Activated naive CD8-positive, alpha-beta T cell treated with anti-CD3 and anti-CD28 coated beads, Interleukin-2, amount 10 ng/mL, durations not matched to agents 7 days and 5 days (primary cell): ENCODE measurements at places on chromosomes 6 and 20. TPM values are rescaled to one million over a fixed set of nuclear protein-coding genes. Genes with fewer than 3 reads are reported as not detected.

ZNF343 gene
- total RNA-seq = 12.0 TPM

DNA sequence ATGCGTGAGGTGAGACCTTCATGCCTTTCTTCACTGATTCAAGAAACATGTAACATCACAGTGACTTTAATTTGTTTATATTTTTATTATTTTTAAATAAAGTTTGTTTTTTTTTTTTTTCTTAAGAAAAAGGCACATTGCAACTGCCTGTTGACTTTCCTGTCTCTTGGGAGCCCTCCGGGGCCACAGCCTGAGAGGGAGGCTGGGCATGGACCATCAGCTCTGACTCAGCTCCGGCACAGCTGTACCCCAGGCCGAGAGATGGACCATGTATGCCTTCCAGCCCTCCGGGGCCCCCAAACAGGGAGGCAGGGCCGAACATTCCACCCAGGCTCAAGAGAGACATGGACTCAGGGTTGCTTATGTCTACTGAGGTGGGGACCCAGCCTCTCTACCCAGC lies 99.9 kb downstream of the NFATC2 start:
- no peak for DNase-seq
- H3K4me1 ChIP-seq = peaks cover 37% of the 10 kb centered on the region
- H3K36me3 ChIP-seq = peaks cover 44% of the 10 kb centered on the region
- no peak overlapping the region for H3K4me3 ChIP-seq

LY6G6C gene
- not detected for total RNA-seq

DNA sequence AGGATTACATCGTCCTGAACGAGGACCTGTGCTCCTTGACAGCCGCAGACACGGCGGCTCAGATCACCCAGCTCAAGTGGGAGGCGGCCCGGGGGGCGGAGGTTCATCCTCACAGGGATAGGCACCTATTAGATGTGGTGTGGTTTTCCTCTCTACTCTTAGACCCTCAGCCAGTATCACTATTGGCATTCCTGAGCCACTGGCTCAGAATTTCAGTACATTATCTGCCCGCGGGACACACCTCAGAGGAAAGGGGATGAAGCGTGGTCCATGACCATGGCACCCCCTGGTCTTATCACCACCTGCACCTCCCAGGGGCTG lies 34.6 kb upstream of the HLA-G start:
- H3K27me3 ChIP-seq = peaks cover 58% of the 10 kb centered on the region
- H3K4me1 ChIP-seq = peaks cover 12% of the 10 kb centered on the region
- H3K4me3 ChIP-seq = peak overlapping the region; percentile 88
- H3K27ac ChIP-seq = no peak overlapping the region
- no peak for DNase-seq
- H3K36me3 ChIP-seq = no peaks in the 10 kb centered on the region

RAB23 gene
- 1.9 TPM for total RNA-seq

DNA sequence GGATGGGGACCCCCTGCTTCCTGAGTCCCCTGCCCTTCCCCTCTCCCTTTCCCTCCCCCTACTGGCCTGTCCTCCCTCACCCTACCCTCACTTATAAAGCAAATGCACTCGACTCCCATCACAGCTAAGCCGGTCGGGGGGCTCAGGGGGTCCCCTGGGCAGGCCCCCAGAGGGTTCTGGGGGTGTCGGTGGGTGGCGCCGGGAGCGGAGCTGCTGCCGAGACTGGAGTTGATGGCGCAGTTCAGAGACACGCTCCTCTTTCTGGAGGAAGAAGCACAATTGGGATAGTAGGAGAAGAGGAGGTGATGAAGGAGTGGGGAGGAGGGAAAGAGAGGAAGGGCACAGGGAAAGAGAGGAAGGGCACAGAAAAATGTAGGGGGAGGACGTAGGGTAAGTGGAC lies 18.5 kb downstream of the OR2H2 start:
- DNase-seq = no peak
- no peaks in the 10 kb centered on the region for H3K27me3 ChIP-seq
- H3K27ac ChIP-seq = no peak overlapping the region
- H3K4me3 ChIP-seq = no peak overlapping the region
- H3K36me3 ChIP-seq = no peaks in the 10 kb centered on the region

DNA sequence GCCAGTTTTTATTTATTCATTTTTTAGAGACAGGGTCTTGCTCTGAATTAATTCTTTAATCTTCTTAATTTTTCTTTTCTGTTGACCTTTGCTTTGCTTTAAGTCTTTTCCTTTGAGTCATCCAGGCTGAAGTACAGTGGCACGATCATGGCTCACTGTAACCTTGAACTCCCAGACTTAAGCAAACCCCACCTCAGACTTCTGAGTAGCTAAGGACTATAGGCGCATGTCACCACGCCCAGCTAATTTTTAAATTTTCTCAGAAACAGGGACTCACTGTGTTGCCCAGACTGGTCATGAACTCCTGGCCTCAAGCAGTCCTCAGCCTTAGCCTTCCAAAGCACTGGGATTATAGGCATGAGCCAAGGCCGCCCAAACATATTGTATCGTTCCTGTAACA lies 71.3 kb upstream of the GNRH2 start:
- H3K4me3 ChIP-seq = no peak overlapping the region
- no peaks in the 10 kb centered on the region for H3K4me1 ChIP-seq
- peaks cover 14% of the 10 kb centered on the region for H3K36me3 ChIP-seq
- H3K27me3 ChIP-seq = no peaks in the 10 kb centered on the region
- H3K27ac ChIP-seq = no peak overlapping the region

CALHM4 gene
- not detected for total RNA-seq

- peaks cover 30% of the 10 kb centered on the region for H3K36me3 ChIP-seq
- H3K4me3 ChIP-seq = no peak overlapping the region
- no peak for DNase-seq
- no peaks in the 10 kb centered on the region for H3K27me3 ChIP-seq
These were observed 67.1 kb downstream of the ESF1 start for GRCh38 chr20:13717631-13718044.

NKX2-4 gene
- total RNA-seq = not detected

DNA sequence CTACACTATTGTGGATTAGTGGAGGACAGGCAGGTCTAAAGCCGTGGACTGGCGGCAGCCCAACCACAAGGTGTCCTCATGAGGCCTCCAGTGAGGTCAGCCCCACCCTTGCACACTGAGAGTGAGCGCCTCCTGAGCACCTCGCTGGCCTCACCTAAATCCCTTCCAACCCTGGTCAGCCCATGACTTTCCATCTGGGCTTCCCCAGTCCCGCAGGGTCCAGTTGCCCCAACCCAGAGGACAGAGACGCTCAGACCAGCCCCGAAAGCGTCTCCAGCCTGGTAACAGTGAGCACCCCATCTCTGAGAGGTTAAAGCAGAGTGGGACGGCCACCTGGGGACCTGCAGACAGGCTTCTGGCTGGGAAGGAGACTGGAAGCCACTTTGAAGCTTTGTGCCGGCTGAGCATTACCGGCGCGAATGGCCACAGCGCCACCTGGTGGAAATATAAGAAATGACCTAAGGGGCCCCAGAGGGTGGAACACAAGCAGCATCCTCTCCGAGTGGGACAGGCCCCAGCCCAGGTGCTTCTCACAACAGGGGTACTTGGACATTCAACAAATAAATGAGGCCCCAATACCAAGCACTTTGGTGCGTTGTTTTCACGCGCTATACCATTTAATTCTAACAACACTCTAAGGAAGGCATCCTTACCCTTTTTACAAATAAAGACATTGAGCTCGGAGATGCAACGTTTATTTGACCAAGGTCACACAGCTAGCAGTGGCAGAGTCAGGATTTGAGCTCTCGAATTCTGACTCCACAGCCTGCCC lies 65.7 kb upstream of the TOP1 start:
- peaks cover 11% of the 10 kb centered on the region for H3K4me1 ChIP-seq
- peaks cover 9% of the 10 kb centered on the region for H3K27me3 ChIP-seq
- DNase-seq = peak; percentile 79
- H3K36me3 ChIP-seq = no peaks in the 10 kb centered on the region
- H3K27ac ChIP-seq = no peak overlapping the region

DNA sequence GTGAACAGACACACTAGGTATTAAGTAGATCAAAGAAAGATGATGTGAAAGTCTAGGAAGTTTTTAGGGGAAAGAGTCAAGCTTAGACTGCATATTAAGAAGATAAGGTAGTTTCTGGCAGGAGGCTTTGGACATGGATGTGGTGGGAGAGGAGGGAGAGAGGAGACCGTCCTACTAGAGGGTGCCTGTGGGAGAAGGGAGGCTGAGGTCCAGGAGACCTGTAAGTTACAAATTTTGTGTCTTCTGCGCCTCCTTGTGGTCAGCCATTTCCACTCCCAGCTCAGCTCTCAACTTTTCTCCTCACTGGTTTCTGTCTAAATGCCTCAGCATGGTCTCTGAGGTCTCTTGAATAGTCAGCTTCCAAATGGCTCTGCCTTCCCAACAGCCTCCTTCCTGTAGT lies 193.5 kb downstream of the UNC5CL start:
- peaks cover 25% of the 10 kb centered on the region for H3K27me3 ChIP-seq
- no peak overlapping the region for H3K27ac ChIP-seq
- DNase-seq = no peak
- peaks cover 5% of the 10 kb centered on the region for H3K4me1 ChIP-seq
- no peaks in the 10 kb centered on the region for H3K36me3 ChIP-seq

DNA sequence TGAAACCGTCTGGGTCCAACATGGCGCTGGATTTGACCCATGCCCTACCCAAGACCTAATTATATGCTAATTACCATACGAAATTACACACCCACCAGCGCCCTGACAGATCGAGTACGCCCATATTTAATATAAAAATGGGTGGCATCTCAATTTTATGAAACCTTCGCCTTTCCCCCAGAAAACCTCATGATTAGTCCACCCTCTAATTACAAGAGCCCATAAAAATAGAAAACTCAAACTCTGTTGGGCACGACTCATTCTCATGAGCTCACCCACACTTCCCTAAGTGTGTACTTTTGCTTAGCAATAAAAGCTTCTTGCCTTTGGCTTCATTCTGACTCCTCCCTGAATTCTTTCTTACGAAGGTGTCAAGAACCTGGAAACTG lies 136.4 kb downstream of the OR2B2 start:
- no peaks in the 10 kb centered on the region for H3K36me3 ChIP-seq
- H3K4me3 ChIP-seq = no peak overlapping the region

DNA sequence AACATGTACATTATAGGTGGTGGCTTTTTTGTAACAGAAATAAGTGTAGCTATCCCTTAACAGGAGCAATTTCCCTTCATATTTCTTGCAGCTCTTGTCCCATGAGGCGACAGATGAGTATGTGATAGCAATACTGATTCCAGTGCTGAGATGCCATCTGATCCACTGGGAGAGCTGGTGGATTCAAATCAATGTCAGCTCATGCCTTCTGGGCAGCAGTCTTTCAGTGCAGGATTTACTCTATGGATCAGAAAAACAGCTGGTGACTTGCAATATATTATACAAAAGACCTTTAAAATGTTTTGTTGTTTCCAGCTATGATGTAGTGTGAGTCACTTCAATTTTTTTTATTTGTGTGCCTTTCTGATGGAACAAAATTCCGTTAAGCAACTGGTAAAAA lies 259.9 kb upstream of the SASH1 start:
- H3K4me1 ChIP-seq = no peaks in the 10 kb centered on the region
- no peaks in the 10 kb centered on the region for H3K27me3 ChIP-seq
- no peak overlapping the region for H3K27ac ChIP-seq
- no peak for DNase-seq
- no peak overlapping the region for H3K4me3 ChIP-seq

ZBP1 gene
- total RNA-seq = 27.5 TPM

SLC22A23 gene
- total RNA-seq = 1.2 TPM

ZNF334 gene
- total RNA-seq = 2.1 TPM

MDN1 gene
- total RNA-seq = 58.2 TPM

GRCh38 chr20:11168026-11168425 lies 494.2 kb upstream of the JAG1 start:
- H3K36me3 ChIP-seq = no peaks in the 10 kb centered on the region
- no peak overlapping the region for H3K27ac ChIP-seq
- DNase-seq = no peak
- no peaks in the 10 kb centered on the region for H3K27me3 ChIP-seq
- no peak overlapping the region for H3K4me3 ChIP-seq
- H3K4me1 ChIP-seq = no peaks in the 10 kb centered on the region

PBOV1 gene
- not detected for total RNA-seq

GRCh38 chr6:115270953-115271352 lies 789.7 kb downstream of the FRK start:
- no peaks in the 10 kb centered on the region for H3K27me3 ChIP-seq
- no peaks in the 10 kb centered on the region for H3K36me3 ChIP-seq
- H3K27ac ChIP-seq = no peak overlapping the region
- no peaks in the 10 kb centered on the region for H3K4me1 ChIP-seq

SEMG2 gene
- not detected for total RNA-seq

DNA sequence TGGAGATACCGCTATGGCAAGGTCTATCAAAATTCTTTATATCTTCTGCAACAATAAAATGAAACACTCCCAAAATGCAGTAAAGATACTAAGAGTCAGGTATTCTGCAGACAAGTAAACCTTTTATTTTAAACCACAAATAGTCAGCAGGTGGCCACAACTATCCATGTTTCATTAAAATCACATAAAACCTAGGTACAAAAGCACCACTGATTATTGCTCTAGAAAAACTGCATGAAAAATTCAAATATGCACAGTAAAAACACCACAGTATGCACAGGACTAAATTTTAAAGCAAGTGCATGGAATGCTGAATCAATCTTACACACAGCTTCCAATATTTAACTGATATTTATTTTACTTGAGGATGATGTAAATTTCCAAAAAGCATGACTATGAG lies 33.3 kb downstream of the HMGN3 start:
- DNase-seq = no peak
- no peak overlapping the region for H3K4me3 ChIP-seq
- peaks cover 11% of the 10 kb centered on the region for H3K36me3 ChIP-seq
- no peaks in the 10 kb centered on the region for H3K4me1 ChIP-seq
- no peak overlapping the region for H3K27ac ChIP-seq

- peaks cover 5% of the 10 kb centered on the region for H3K4me1 ChIP-seq
- DNase-seq = no peak
- H3K4me3 ChIP-seq = no peak overlapping the region
- H3K36me3 ChIP-seq = peaks cover 44% of the 10 kb centered on the region
- H3K27ac ChIP-seq = no peak overlapping the region
These were observed 141.6 kb upstream of the AKAP12 start for GRCh38 chr6:151098166-151098565.

DNA sequence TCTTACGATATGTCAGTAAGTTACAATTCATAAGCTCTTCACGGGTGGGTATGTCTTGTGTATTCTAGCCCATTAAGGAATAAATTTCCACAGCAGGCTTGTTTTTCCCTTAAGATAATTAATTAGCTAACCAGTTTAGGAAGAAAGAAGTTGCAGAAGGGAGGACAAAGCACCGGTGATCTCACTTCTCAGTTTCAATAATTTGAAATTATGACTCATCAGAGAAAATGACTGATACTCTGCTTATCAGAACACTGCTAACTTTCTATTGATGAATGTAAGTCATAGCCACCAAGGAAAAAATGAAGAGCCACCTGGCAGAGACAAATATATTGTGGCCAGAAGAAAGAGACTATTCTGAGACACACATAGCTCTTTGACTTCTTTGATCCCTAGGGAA lies 35.0 kb upstream of the ENTPD6 start:
- no peaks in the 10 kb centered on the region for H3K4me1 ChIP-seq
- DNase-seq = no peak
- no peak overlapping the region for H3K27ac ChIP-seq
- peaks cover 3% of the 10 kb centered on the region for H3K27me3 ChIP-seq

DNA sequence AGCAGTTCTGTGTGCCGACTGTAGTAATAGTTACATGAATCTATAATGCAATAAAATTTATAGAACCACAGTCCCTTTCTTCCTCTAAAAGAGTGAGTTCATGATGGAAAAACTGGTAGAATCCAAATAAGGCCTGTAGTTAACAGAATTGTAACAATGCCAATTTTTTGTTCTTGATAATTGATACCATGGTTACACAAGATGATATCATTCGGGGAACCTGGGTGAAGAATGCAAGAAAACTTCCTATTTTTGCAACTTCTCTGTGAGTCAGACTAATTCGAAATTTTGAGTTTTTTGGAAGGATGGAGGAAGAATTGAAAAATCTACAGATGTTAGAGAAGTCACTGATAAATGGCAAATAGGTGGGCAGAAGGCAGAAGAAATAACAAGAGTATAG lies 381.8 kb downstream of the CDKAL1 start:
- H3K27ac ChIP-seq = no peak overlapping the region
- H3K4me1 ChIP-seq = no peaks in the 10 kb centered on the region
